ENCODE measurements at places on chromosomes 11 and 22.

- no peak for DNase-seq
Observed at GRCh38 chr22:31937341-31937740, 7.0 kb upstream of the YWHAH start.

DNA sequence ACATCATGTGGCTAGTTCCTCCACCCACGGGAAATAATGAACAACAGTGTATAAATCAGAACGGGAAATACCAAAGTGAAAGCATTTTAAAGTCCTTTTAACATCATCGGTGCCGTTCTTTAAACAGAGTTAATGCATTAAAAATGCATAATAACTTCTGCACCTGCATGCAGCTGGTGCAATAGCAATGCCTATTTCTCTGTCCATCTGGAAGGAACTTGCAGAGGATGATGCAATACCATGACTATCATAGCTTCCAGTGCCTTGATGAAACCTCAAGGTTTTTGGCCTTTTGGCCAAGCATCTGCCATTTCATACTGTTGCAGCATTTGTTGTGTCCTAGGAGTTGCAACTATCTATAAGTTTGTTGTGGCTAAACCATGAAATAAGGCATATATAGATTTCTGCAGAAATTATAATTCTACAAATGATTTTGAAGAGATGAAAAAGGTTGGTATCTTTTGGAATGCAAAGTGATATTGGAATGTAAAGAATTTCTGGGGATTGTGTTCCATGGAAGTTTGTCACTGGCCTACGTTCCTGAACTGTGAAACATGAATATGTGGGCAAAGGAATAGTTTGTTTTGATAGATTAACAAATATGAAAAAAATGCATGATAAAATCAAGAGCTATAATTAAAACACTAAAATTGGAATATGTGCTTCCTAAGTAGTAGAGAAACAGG, 9.8 kb upstream of the EIF3F start:
- DNase-seq, result no peak

GRCh38 chr22:47022075-47022473, 259.6 kb downstream of the TBC1D22A start:
- no peak for DNase-seq

- no peak for DNase-seq
Observed at GRCh38 chr11:27995083-27995482, 112.9 kb downstream of the KIF18A start.

- DNase-seq, result no peak
Observed at GRCh38 chr11:131644204-131644795, 273.9 kb downstream of the NTM start.

- no peak for DNase-seq
Observed at GRCh38 chr11:2952290-2952689, 23.1 kb upstream of the PHLDA2 start.

GRCh38 chr11:44424841-44425240, 114.9 kb upstream of the ALX4 start:
- no peak for DNase-seq

DNA sequence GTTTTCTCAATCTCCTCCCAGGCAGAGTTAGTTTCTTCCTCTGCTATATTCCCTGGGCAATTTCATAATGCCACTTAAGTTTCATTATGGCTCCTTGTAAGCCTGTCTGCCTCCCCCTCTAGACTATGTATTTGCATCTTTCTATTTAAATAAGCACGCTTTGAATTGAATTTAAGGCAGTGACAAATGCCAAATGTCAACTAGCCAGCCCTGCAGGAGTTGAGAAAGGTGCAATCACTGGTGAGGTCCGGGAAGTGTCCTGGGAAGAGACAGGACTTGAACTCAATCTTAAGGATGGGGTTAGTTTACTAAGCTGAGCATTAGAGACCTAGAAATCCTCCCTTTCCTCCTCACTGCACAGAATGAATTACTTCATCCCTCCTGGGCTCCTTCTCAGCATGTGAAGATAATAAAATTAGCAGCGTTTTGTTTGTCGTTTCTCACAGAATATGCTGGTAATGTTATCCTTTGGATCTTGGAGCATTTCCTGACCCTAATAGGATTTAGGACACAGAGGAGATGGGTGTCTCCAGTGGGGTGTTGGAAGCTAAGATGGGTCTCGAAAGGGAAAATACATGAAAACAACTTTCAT, 1.6 kb downstream of the TCP11L1 start:
- no peak for DNase-seq

DNA sequence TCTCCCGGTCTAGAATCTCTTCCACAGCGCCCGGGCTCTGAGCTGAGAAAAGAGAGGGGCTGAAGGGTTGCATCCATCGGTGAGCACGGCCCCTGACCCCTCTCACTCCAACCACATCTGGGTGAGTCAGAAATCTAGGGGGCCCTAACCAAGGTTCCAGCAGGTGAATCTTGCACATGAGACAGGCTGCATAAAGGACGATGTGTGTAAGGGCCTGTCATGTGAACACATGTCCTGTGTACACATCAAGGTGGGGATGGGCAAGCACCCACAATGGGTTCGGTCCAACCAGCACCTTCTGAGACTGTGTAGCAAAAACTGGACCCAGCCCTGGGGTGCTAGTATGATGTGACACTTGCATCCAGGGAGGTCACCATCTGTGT, 1.2 kb downstream of the BET1L start:
- DNase-seq, result no peak

GRCh38 chr11:17014833-17015626, 816 bp upstream of the PLEKHA7 start:
- no peak for DNase-seq

- DNase-seq, result no peak
Observed at GRCh38 chr22:30781271-30781875, 86.7 kb downstream of the OSBP2 start.

DNA sequence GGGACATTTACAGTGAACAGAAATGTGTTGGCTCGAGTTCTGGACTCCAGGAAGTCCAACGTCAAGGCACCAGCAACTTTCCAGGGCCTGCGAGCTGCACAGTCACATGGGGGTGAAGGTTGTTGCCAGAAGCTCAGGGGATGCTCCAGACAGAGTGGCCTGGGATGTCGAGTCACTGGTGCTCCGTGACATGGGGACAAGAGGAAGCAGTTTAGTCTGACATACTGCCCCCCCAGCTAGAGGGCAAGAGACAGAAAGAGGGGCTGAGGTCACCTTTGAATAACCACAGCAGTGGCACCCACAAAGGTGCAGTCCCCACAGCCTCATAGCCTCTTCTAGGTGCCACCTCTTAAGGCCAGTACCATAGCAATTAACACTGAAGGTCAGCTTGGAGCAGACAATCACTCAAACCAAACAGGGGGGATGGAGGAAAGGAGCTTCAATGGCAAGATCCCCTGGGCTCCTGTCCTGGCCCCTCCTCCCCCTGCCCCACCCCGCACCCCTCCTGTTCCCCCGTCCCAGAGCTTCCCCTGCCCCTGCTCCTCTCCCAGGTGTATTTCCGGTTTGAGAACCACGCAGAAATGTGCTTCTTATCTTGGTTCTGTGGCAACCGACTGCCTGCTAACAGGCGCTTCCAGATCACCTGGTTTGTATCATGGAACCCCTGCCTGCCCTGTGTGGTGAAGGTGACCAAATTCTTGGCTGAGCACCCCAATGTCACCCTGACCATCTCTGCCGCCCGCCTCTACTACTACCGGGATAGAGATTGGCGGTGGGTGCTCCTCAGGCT, 3.8 kb downstream of the APOBEC3D start:
- no peak for DNase-seq

DNA sequence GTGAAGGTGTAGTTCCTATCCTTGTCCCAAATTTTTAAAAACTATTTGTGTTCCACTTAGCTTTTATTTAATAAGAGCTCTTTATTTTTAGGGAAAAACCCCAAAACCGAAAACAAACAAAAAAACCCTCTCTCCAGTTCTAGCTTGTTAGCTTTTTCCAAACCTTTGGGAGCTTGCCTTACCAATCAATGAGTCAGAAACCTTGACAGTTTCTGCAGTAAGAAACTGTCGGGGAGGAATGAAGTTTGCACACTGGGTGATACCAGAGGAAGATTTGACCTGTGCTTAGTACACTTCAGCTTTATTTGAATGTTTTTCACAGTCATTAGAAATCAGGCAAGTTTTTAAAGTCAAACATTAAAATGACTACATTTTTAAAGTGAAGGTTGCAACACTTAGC, 105.0 kb downstream of the FAT3 start:
- no peak for DNase-seq

- no peak for DNase-seq
Observed at GRCh38 chr22:26401726-26402125, 27.3 kb upstream of the ASPHD2 start.

DNA sequence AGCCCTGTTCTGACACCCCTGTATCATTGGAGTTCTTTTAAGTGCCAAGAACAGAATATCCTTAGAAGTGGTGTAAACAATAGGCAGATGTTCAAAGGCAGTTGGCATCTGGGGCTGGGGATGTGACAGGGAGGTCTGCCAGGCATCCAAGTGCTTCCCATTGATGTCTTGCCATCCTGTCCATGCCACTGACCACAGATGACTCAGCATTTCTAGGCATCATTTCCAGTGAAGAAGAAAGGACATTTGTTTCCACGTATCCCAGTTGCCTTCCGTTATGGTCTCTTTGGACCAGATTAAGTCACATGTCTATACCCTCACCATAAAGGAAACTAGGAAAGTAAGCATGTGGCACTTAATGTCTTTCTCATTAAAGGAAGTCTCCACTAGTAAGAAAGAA, 76.7 kb upstream of the BARX2 start:
- no peak for DNase-seq

GRCh38 chr22:38925571-38926041, 31.8 kb upstream of the APOBEC3A start:
- no peak for DNase-seq

GRCh38 chr11:67355794-67356386, 2.5 kb upstream of the POLD4 start:
- DNase-seq, result no peak

DNA sequence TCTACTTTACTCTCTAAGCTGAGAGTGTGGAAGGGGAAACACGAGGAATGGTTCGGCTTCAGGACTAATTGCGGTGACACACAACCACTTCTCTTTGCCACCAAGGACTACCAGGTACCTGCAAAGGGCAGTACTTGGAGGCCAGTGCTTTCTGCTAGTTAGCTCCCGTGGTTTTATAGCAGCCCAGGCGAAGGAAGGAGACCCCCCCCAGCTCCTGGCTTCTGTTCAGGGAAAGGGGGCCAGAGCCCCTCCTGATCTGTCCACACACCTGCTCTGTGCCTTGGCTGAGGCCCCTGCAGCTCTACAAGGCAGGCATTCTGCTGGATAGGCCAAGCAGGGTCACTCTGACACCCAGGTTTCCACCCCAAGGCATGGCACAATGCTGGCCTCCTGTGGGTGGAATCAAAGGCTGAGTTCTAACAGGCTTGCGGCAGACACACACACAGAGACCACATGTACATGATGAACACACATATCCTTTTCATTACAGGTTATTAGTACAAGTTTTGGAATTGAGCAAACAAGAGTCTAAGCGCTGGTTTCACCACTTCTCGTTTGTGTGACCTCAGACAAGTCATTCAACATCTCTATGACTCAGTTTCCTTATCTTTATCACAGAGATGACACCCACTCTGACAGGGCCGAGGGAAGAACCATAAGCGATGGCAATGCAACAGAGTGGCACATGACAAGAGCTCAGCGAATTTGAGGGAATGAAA, 7.5 kb downstream of the SERPIND1 start:
- no peak for DNase-seq

- DNase-seq, result no peak
Observed at GRCh38 chr11:33828604-33829429, 54.5 kb upstream of the FBXO3 start.

- DNase-seq, result peak; percentile 50
Observed at GRCh38 chr11:61752117-61752924, at the start of gene MYRF. Gene MYRF, plus strand, starts transcription at chr11:61752636. Its CDS starts 109 bp downstream, at chr11:61752745.

GRCh38 chr11:85947431-85948272, 92.5 kb downstream of the CCDC83 start:
- DNase-seq, result no peak

DNA sequence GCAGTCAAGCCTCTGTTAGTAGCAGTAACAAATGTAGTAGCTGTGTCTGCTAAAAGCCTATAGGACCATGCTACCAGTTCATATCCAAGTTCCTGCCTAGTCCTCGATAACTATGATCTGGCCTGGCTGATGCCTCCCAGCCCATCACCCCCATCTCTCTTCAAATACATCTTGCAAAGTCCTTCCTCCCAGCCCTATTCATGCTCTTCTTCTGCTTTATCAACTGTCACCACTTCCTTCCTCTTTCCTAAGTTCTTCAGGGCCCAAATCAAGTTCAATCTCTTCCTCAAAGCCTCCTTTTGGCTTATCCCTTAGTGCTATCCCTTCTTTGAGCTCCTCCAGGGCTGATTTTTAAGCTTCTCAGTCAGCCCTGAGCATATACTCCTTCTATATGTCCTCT, 150.9 kb upstream of the THY1 start:
- no peak for DNase-seq

DNA sequence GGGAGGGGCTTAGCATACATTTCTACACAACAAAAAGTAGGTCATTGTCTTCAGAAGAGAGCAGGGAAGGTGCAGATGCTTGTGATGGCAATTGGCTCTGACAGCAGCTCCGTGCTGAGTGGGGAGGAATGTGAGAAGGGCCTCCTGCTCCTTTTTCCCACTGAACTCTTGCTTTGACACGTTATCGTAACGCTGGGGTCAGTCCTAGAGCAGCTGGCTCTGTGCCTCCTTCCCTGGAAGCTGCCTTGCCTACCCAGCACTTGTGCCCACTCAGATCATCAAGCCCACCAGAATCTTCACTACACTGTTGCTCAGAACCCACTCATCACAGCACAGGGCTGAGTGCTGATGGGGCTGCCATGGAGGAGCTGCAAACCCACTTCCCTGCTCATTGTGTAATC, 14.9 kb upstream of the NAV2 start:
- DNase-seq, result no peak

DNA sequence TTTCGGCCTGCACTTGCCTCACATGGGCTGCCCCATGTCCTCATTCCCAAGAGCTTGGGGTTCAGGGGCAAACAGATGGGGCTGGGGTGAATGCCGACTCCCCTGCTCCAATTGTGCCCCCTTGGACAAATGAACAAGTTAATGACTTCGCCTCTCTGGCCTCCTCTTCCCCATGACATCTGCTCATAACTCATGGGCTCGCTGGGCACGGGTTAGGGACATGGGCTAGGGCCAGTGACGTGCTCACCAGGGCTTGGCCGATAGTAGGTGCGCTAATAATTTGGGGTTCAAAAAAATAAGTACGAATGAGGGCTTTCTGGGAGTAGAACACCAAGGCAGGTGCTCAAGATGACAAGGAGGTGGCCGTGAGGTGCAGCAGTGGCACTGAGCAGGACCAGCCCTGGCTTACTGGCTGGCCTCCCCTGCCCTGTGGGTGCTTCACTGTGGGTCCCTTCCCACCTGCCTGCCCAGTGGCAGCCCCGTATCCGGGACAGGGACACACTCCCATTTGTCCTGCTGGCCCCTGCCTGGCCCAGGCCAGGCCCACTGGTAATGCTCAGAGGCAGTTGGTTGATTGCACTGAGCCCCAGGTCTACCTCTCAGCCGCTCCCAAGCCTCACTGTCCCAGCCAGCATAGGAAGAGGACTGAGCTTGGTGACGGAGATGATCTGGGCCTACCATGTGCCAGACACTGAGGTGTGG, 12.3 kb downstream of the CBX6 start:
- no peak for DNase-seq

- DNase-seq, result no peak
Observed at GRCh38 chr22:39349967-39350726, at the start of gene SYNGR1. Gene SYNGR1, plus strand, starts transcription at chr22:39349991. Its CDS starts 20 bp downstream, at chr22:39350011.

GRCh38 chr11:528815-529727, 6.3 kb downstream of the HRAS start:
- DNase-seq, result no peak

GRCh38 chr22:28799606-28800307, 612 bp downstream of the XBP1 start:
- DNase-seq, result peak; percentile 55

- DNase-seq, result no peak
Observed at GRCh38 chr22:35379146-35379993, 1.5 kb upstream of the HMOX1 start.

GRCh38 chr22:31969789-31970489, 25.6 kb downstream of the YWHAH start:
- peak; percentile 50 for DNase-seq
